ENCODE measurements at places on chromosomes 16 and 17.

DNA sequence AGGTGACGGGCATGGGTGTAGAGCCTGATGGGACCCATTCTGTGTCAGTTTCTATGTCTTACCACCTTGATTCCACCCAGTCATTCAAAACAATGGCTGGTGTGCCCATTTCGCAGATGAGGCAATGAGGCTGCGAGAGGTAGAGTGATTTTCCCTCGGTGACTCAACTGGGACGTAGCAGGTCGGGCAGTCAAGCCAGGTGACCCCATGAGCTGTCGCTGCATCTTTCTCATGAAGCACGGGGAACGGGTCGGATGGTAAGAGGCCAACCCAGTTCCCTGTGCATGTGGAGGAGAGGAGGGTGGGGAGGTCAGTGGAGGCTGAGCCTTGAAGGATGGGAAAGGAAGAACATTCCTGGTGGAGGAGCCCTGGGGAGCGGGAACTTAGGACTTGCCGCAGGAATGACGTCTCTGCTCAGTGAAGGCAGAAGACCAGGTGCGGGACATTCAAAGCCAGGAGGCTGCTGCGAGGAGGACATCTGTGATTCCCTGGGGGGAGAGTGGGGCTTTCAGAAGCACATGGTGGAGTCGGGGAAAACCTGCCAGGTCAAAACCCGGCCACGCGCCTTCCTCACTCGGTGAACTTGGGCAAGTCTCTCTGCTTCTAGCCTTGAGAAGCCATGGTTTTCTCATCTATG, 1.1 kb downstream of the IL21R start:
- DNase-seq = no peak

DNA sequence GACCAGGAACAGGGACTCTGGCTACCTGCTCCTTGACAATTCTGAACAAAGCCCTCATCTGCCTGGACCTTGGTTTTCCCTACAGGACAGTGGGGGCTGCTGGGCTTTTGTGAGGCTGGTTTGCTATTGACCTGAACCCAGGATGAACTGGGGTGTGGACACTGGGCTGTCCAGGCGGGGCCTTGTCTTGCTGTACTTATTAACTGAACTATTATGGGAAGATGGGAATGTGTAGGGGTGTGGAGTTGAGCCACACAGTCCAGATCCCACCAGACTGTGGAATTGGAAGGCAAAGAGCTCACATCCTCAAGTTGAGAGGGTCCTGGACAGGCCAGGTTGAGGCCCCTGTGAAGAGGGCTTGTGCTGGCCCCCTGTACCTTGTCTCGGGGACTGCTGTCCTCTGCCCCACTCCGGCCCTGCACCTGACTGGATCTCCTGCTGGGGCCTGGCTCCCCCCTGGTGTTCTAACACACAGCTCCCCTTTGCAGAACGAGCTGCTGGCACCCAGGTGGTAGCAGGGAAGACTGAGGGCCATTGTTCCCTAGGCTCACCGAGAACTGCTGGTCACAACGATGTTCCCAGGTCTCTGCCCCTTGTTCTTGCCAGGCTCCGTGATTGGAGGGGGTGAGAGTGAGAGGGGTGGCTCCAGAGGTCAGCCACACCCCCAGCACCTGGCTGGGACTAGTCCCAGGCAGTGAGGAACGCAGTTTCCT, 51.8 kb upstream of the CDC42EP4 start:
- no peak for DNase-seq

DNA sequence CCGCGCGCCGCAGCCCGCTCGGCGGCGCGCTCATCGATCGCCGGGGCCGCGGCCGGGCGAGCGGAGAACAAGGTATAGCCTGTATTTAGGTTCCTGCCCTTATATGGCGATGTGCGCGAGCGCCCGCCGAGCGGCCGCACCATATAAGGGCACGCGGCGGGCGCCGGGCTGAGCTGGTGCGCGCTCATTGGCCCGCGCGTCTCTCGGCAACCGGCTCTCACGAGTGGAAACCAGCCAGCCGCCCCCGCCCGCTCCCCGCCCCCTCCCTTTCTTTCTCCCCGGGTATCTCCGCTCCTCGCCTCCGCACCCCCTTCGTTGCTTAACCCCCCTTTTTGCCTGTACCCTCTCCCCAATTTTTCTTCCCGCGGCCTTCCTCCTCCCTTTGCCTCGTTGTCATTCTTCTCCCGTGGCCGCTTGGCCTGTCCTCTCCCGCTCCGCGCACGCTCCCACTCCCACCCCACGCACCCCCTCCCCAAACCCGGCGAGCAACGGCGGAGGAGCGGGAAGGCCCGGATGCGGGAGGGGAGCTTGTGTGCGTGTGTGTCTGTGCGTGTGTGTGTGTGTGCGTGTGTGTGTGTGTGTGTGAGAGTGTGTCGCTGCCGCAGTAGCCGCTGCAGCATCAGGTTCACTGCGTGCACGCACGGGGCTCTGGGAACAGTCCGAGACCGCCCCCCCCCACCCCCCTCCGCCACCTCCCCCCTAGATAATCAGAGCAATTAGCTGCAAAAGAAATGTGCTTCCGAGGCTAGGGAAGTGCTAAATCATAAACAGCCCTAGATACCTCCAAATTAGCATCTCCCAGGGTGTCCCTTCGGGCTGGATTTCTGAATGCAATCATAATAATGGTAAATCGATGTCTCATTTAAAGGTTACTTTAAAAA, 13.5 kb upstream of the CBX8 start:
- no peak for DNase-seq

GRCh38 chr17:39648616-39649366, 11.8 kb downstream of the STARD3 start:
- DNase-seq = no peak

DNA sequence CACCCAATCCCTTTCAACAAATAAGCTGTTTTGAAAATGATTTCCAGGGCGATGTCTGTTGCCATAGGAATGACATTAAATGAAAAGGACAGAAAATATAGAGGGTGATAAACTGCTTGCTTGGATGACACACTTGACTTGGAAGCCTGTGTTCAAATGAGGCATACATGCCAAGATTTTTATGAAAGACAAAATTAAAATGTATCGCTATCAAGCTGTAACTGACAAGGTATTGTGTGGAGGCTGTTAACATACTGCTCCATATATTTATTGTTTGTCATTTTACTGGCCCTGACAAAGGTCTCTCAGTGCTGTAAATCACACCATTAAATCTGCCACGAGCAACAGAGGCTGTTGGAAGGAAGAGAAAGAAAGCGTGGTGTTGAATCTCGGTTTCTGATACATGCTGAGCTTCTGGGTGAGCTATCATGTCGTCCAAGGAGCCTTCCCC, 456.2 kb upstream of the SALL1 start:
- DNase-seq = no peak

GRCh38 chr17:72560303-72561247, 439.8 kb downstream of the SOX9 start:
- DNase-seq = no peak

- no peak for DNase-seq
These were observed 221.1 kb downstream of the FTO start for GRCh38 chr16:53925107-53925410.

DNA sequence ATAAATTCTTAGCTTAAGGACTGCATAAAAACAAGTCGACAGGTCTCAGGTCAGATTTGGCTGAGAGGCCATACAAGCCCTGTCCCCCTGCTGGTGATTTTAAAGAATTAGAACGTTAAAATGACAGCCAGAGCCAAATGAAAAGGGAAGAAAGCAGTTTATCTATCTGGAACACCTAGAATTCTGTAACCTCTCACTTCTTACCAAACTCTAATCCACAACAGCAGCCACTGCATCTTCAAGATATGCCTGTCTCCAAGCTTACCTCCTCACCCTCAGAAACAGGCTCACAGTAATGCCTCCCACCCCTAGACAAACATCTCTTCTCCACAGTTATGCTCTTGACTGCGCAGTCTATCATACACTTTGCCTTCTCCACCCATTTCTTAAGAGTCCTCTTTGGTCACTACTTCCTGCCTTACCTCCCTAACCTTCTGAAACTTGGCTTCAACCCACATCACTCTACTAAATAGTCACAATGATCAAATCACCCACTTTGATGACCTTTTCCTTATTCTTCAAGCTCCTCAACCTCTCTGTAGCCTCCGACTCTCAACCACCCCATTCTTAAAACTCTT, 14.2 kb downstream of the ANKFY1 start:
- DNase-seq = no peak
